ENCODE measurements at places on chromosomes 12 and 14. TPM values are rescaled to one million over a fixed set of nuclear protein-coding genes. Genes with fewer than 3 reads are reported as not detected.

CINP gene
- total RNA-seq: 46.2 TPM

ZFHX2 gene
- total RNA-seq: 0.36 TPM

FOXA1 gene
- not detected for total RNA-seq

ADAM20 gene
- total RNA-seq: 0.47 TPM

ATL1 gene
- total RNA-seq: not detected

ART4 gene
- not detected for total RNA-seq

ARHGAP9 gene
- total RNA-seq: 97.9 TPM

DHRS2 gene
- 0.26 TPM for total RNA-seq

KRT78 gene
- not detected for total RNA-seq

MORN3 gene
- 2.6 TPM for total RNA-seq

MYF5 gene
- not detected for total RNA-seq

FAM222A gene
- total RNA-seq: 0.20 TPM

TMEM253 gene
- not detected for total RNA-seq

HOXC10 gene
- total RNA-seq: not detected

HOXC12 gene
- total RNA-seq: not detected

CNTN1 gene
- not detected for total RNA-seq

GALNT4 gene
- 3.4 TPM for total RNA-seq

MMP19 gene
- not detected for total RNA-seq

PTHLH gene
- total RNA-seq: not detected

IGF1 gene
- not detected for total RNA-seq

NKX2-1 gene
- not detected for total RNA-seq

KRT3 gene
- not detected for total RNA-seq

POTEM gene
- total RNA-seq: not detected

GRIP1 gene
- 1.2 TPM for total RNA-seq

CEBPE gene
- total RNA-seq: 0.37 TPM

USP44 gene
- 7.6 TPM for total RNA-seq

NR4A1 gene
- total RNA-seq: 64.2 TPM
